ENCODE measurements at places on chromosomes 12 and 14.

- no peak for DNase-seq
Observed at GRCh38 chr12:3123729-3124128, 46.5 kb downstream of the TSPAN9 start.

- no peak for DNase-seq
Observed at GRCh38 chr14:31122098-31122611, 85.4 kb downstream of the HECTD1 start.

DNA sequence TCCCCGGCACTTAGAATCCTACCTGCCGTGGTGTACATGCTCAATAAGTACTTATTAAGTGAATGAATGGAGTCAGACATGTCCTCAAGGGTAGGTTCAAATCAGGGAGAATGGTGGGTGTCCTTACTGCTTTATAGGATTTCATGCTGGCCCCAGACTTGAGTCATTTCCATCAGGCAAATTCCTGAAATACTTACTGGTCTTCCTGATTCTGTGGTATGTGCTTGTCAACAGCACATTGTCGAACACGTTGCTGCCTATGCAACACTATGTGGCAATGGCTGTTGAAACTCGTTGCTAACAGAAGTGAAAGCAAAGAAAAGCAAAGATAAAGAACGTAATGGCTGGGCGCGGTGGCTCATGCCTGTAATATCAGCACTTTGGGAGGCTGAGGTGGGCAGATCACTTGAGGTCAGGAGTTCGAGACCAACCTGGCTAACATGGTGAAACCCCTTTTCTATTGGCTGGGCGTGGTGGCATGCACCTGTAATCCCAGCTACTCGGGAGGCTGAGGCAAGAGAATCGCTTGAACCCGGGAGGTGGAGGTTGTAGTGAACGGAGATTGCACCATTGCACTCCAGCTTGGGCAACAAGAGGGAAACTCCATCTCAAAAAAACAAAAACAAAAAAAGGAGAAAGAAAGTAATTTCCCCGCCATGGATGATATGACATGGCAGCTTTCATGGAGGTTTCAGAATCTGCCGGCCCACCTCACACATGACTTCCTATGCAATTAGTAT, 214.9 kb downstream of the ZFP36L1 start:
- no peak for DNase-seq

- no peak for DNase-seq
Observed at GRCh38 chr14:86402545-86402944, 872.6 kb downstream of the FLRT2 start.

GRCh38 chr12:50572287-50572686, 67.5 kb downstream of the DIP2B start:
- no peak for DNase-seq

DNA sequence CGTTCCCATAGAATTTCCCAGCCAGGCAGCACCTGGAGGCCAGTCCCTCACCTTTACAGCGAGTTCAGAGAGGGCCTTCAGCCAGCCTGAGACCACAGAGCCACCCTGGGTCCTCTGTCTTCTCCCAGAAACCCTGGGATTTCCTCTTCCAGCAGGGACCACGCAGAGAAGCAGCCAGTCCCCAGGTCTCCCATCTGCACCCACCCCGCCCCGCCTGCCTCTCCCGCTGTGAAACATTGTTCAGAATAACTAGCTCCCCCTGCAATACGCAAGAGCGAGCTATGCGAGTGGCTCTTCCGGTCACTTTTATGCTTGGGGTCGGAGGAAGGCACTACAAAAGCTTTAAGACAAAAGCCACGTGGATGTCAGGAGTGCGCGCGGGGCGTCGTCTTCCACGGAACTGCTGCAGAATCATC, 77.8 kb downstream of the SERPINA3 start:
- no peak for DNase-seq

GRCh38 chr12:49388682-49389386, 21.6 kb downstream of the SPATS2 start:
- no peak for DNase-seq

DNA sequence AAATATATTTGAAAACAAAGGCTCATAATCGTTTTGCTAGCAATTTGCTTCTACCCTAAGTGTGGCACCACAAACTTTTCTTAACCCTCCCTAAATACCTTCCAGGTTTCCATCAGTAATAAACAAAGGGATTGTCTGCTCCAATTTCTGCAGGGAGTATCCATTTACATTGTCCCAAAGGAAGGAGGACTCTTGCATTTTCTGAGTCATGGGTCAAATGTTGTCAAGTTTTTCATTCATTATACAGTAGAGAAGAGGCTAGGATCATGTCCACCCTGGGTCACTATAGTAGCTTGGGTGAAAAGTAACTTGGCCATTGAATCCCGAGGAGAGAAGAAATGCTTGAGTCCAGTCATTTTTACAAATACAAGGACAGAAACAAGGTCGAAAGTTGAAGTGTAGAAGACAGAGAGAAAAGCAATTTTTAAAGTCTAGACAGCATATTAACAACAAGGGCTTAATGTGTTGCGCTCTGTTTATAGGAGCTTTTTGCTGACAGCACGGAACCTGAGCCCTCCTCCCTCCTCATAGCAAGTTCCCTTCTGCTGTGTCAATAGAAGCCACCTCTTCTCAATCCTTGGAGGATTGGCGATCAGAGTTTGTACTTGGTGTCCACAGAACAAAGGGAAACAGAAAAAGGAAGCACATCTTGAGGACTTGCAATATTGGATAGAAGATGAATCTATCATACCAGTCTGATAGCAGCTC, 53.1 kb downstream of the TMEM30B start:
- no peak for DNase-seq

- no peak for DNase-seq
Observed at GRCh38 chr12:47818467-47819137, 1.1 kb downstream of the HDAC7 start.

DNA sequence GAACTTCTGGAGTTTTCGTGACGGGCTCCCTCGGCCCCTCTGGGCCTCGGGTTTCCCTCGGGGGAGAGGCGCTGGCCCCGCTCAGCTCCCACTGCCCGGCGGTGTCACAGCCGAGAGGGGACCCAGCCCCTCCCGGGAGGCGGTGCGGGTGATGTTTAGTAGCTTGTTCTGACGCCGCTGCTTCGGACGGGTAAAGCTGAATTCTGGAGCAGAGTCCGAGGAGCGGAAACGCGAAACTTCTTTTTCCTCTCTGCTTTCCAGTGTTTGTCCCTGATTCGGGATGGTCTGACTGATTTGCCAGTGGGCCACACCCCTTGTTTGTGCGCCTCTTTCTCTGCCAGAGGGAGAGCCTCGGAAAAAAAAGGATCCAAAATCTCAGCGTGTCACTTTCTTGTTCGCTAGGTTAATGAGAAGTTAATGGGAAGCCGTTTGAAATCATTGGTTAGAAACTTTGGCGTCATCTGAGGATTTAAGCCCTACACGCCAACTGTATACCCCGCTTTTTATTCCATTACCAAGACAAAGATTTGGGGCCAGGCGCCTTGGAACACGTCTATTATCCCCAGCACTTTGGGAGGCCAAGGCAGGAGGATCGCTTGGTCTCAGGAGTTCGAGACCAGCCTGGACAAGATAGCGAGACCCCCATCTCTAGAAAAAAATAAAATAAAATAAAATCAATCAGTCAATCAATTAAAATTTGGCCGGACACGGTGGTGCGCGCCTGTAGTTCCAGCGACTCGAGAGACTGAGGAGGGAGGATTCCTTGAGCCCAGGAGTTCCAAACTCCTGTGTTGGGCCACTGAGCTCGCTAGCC, 756 bp downstream of the TULP3 start:
- DNase-seq = no peak

GRCh38 chr12:32196250-32197198, 89.9 kb downstream of the BICD1 start:
- no peak for DNase-seq

GRCh38 chr14:77094672-77095284, 3.3 kb upstream of the CIPC start:
- DNase-seq = peak; percentile 54

- DNase-seq = no peak
Observed at GRCh38 chr14:20332431-20332787, 670 bp downstream of the CCNB1IP1 start.

DNA sequence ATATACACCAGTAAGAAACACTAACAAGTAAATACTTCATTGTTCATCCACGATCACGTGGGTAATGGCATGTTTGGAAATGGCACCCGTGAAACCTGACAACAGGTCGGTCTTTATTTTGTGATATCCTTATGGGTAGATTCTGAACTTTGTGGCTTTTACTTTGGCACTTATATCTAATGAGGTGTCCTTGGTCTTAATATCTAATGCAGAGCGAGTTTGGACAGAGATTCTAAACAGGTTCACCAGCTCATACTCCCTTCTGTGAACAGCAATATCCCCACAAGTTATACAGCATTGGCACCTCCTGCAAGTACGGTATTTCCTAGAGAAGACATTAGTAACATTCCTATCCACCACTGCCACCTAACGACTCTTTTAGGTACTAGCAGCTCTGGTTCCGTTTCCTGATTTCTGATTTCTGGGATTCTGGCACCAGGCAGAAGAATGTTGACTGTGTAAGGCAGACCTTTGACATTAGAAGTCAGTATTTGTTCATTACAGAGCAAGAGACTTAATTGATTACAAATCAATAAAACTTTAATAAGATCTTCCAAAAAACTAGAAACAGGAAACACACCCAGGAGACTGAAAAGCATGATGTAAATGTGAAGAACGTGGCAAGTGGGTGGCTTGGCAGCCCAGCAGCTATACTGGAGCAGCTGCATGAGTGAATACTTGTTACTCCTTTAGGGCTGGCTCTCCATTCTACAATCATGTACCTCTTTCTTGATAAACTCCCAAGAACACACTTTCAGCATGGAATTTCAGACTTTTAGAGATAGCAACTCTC, 2.5 kb downstream of the ANG start:
- DNase-seq = peak; percentile 76

DNA sequence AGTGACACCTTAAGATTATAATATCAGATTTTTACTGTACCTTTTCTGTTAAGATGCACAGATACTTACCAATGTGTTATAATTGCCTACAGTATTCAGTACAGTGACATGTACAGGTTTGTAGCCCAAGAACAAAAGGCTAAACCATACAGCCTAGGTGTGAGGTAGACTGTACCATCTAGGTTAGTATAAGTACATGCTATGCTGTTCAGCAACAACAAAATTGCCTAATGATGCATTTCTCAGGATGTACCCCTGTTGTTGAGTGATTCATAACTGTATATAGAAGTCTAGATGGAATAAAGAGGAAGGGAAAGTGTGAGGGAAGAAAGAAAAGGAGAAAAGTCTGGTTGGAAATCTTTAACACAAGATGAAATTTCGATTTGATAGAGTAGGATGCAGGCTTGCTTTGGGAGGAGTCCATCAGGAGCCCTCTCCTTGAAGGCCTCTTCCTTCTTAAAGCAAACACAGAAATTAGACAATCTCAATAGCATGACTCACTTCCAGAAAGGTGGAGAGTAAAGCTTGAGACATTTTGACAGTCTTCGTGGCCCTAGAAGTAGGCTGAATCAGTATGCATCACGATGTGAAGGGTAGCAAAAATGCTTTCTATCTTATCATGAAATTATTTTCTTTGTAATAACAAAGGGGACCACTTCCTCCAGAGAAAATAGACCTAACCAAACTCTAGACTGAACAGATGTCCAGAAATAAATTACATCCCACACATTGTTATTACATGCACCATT, 191.5 kb downstream of the SYT1 start:
- DNase-seq = no peak

GRCh38 chr14:99468836-99469592, 11.6 kb downstream of the SETD3 start:
- DNase-seq = no peak

DNA sequence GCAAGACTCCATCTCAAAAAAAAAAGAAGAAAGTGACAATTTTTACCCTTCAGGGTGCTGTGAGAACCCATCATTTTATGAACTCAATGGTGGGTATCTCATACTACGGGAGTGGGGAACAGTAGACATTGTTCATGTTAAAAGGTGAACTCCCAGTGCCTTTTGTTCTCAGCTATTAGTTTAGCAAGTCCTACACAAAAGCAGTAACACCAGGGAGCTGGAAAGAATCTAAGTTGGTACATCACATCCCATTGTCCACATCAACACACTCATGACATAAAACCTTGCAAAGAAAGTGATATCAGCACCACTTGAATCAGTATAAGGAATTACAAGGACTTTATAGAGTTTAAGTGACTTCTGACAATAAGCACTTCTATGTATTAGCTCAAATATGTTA, 47.4 kb upstream of the ABCC9 start:
- no peak for DNase-seq

DNA sequence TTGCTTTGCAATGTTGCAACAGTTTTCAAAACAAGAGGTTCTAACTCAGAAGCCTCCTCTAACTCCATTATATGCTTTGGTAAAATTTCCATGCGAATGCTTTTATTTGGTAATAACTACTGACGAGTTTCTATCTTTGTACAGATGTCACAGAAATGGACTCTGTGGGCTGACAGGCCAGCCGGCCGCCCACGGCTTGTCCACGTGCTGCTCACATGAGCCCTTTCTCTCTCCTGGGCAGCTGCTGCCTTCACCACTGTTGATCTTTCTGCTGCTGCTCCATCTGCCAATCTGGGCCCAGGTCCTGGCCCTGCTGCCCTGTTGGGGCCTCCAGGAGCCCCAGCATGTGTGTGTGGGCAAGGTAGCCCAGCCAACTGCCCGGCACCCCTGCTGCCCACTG, 168.2 kb upstream of the TMEM132C start:
- DNase-seq = peak; percentile 12

- DNase-seq = no peak
Observed at GRCh38 chr14:54572316-54572715, 5.4 kb downstream of the SAMD4A start.

- peak; percentile 65 for DNase-seq
Observed at GRCh38 chr12:120771097-120771496, 45.5 kb downstream of the ACADS start.

- DNase-seq = peak; percentile 80
Observed at GRCh38 chr14:103517721-103518421, 4.8 kb downstream of the CKB start.

- DNase-seq = peak; percentile 48
Observed at GRCh38 chr12:62834971-62835547, 99.9 kb downstream of the PPM1H start.

GRCh38 chr12:8697120-8697475, 693 bp upstream of the RIMKLB start:
- no peak for DNase-seq

DNA sequence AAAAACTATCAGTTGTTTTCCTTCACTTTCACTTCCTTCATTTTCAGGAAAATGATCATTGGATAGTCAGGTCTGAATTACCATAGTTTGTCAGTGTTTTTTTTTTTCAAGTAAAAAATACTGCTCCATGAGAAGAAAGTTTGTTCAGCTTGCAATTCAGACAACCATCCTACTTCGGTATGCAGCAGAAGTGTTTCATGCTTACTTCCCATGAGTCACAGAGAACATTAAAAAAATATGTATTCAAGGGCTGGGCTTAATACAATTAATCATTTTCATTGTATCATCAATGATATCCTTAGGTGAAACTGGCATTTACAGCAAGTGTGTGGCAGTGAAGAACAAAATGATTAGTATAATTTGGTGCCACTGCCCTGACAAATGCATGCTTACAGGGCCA, 21.6 kb downstream of the PYM1 start:
- no peak for DNase-seq

GRCh38 chr12:65962921-65963861, 138.9 kb downstream of the HMGA2 start:
- peak; percentile 34 for DNase-seq

All from retina (tissue), 1 donor.